ENCODE measurements at places on chromosomes 1 and 21. TPM values are rescaled to one million over a fixed set of nuclear protein-coding genes. Genes with fewer than 3 reads are reported as not detected.
A peak's percentile ranks its signal among the peaks of the same experiment; 100 is the strongest.

GRCh38 chr1:84245563-84245962, 55.9 kb upstream of the SAMD13 start:
- no peak overlapping the region for H3K4me3 ChIP-seq
- no peaks in the 10 kb centered on the region for H3K36me3 ChIP-seq
- H3K27me3 ChIP-seq, result no peaks in the 10 kb centered on the region
- H3K27ac ChIP-seq, result no peak overlapping the region
- no peak for DNase-seq

- no peaks in the 10 kb centered on the region for H3K36me3 ChIP-seq
- no peak overlapping the region for H3K4me3 ChIP-seq
- H3K4me1 ChIP-seq, result no peaks in the 10 kb centered on the region
These were observed 82.8 kb downstream of the MAST2 start for GRCh38 chr1:45886229-45886628.

- DNase-seq, result no peak
- no peaks in the 10 kb centered on the region for H3K36me3 ChIP-seq
- no peak overlapping the region for H3K4me3 ChIP-seq
These were observed 258.5 kb downstream of the TRABD2B start for GRCh38 chr1:47738560-47739182.

Gene PSRC1
- total RNA-seq, result 0.38 TPM

- H3K36me3 ChIP-seq, result no peaks in the 10 kb centered on the region
- no peaks in the 10 kb centered on the region for H3K4me1 ChIP-seq
- no peak overlapping the region for H3K4me3 ChIP-seq
- H3K27me3 ChIP-seq, result peaks cover 7% of the 10 kb centered on the region
- DNase-seq, result no peak
These were observed 304 bp upstream of the GNG12 start for GRCh38 chr1:67833602-67833940.

Gene MROH7
- 0.24 TPM for total RNA-seq

Gene LCE1C
- total RNA-seq, result not detected

Gene CYYR1
- total RNA-seq, result not detected

Gene BCL2L15
- 1.5 TPM for total RNA-seq

DNA sequence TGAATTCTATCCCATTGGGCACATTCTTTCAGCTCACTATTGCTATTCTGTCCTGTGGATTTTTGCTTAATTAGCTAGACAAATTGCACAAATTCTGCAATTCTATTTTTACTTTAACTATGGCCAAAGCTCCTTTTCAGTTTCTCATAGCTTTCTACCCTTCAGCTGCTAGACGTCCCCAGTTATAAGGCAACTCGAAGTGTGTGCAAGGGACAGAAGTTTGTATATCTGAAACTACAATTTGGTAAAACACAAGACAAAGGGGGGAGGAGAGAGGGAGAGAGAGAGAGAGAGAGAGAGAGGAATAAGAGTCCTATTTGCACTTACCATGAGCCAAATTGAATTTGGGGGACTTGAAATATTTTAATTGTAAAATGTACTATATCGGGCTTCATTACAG, 91.8 kb downstream of the SETD4 start:
- no peaks in the 10 kb centered on the region for H3K4me1 ChIP-seq
- H3K4me3 ChIP-seq, result no peak overlapping the region
- H3K27me3 ChIP-seq, result no peaks in the 10 kb centered on the region
- no peak overlapping the region for H3K27ac ChIP-seq

Gene CSMD2
- total RNA-seq, result not detected

Gene HMCN1
- 0.13 TPM for total RNA-seq

- H3K4me1 ChIP-seq, result no peaks in the 10 kb centered on the region
- no peaks in the 10 kb centered on the region for H3K27me3 ChIP-seq
- no peaks in the 10 kb centered on the region for H3K36me3 ChIP-seq
These were observed 322.8 kb downstream of the SEC16B start for GRCh38 chr1:177646757-177647730.

- no peak overlapping the region for H3K4me3 ChIP-seq
- no peaks in the 10 kb centered on the region for H3K4me1 ChIP-seq
- no peak for DNase-seq
- no peaks in the 10 kb centered on the region for H3K36me3 ChIP-seq
- no peaks in the 10 kb centered on the region for H3K27me3 ChIP-seq
These were observed 54.2 kb upstream of the USP1 start for GRCh38 chr1:62382658-62382955.

DNA sequence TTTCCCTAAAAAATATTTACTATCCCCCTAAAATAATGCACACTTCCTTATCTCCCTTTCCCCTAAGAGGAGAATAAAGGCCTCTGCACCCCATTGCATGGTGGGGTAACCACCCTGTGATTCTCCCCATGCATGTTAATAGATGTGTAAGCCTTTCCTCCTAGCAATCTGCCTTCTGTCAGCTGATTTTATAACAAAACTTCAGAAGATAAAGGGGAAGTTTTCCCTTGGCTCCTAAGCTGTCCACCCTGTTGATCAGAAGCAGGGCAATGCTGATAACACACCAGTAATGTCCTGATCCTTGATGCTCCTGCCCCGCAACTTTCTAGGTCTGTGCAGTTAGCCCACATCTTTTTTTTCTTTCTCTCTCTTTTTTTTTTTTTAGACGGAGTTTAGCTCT, 11.4 kb upstream of the RNF187 start:
- H3K4me3 ChIP-seq, result no peak overlapping the region
- H3K27me3 ChIP-seq, result no peaks in the 10 kb centered on the region
- H3K27ac ChIP-seq, result no peak overlapping the region
- no peaks in the 10 kb centered on the region for H3K4me1 ChIP-seq
- no peak for DNase-seq

Gene PTCH2
- 1.3 TPM for total RNA-seq

DNA sequence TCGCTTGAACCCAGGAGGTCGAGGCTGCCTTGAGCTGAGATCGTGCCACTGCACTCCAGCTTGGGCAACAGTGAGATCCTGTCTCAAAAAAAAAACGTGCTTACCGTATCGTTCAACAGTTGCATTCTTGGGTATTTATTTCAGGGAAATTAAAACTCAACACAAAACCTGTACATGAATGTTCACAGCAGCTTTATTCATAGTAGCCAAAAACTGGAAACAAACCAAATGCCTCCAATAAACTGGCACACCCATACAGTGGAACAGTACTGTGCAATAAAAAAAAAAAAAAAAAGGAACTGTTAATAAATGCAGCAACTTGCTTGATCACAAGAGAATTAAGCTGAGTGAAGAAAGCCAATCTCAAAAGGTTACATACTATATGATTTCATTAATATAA, 6.7 kb downstream of the KHDRBS1 start:
- H3K36me3 ChIP-seq, result peaks cover 14% of the 10 kb centered on the region
- H3K4me3 ChIP-seq, result peak overlapping the region; percentile 9
- no peak overlapping the region for H3K27ac ChIP-seq
- peaks cover 31% of the 10 kb centered on the region for H3K4me1 ChIP-seq
- no peaks in the 10 kb centered on the region for H3K27me3 ChIP-seq

DNA sequence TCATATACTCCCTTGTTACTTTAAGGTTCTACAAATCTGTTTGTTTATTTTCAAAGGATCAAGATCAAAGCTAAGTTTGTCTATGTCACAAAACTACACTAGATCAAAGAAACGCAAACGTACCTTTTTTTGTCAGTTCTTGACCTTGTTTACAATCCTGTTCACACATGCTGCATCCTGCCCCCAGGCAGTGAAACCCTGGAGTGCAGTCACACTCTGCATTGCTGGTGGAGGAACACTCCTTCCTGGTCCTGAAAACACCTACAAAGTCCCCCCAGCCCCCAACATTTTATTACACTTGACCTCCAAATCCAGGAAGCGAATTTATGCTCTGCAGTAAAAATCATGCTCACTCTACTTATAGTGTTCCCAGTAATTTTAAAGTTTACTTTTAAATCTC, 2.6 kb downstream of the TNFRSF9 start:
- H3K27ac ChIP-seq, result no peak overlapping the region
- no peak for DNase-seq
- H3K27me3 ChIP-seq, result peaks cover 10% of the 10 kb centered on the region
- no peak overlapping the region for H3K4me3 ChIP-seq
- peaks cover 26% of the 10 kb centered on the region for H3K4me1 ChIP-seq
- H3K36me3 ChIP-seq, result no peaks in the 10 kb centered on the region

- H3K27ac ChIP-seq, result no peak overlapping the region
- no peak overlapping the region for H3K4me3 ChIP-seq
- H3K27me3 ChIP-seq, result no peaks in the 10 kb centered on the region
- no peak for DNase-seq
- H3K4me1 ChIP-seq, result no peaks in the 10 kb centered on the region
- H3K36me3 ChIP-seq, result no peaks in the 10 kb centered on the region
These were observed 78.5 kb upstream of the KAZN start for GRCh38 chr1:14519976-14520375.

Gene MTFR1L
- 60.2 TPM for total RNA-seq

DNA sequence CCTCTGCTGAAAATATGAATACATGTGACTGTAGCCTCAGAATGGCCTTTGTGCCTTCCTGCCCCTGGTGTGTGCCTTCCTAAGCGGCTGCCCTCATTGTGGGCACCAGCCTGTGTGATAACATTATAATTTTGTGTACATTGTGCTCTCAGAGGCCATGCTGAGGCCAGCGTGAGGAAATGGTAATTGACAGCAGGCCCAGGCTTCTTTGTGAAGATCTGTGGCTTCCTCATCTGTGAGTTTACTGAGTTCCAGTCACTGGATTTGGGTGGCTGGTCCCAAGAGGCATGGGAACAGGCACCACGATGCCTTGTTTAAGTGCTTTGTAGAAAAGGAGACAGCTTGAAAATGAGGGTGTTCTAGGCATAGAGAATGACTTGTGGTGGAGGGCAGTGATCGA, 389.3 kb downstream of the OMA1 start:
- H3K4me3 ChIP-seq, result no peak overlapping the region
- DNase-seq, result no peak
- H3K27ac ChIP-seq, result no peak overlapping the region
- no peaks in the 10 kb centered on the region for H3K36me3 ChIP-seq
- no peaks in the 10 kb centered on the region for H3K4me1 ChIP-seq

Gene LCE2C
- not detected for total RNA-seq

DNA sequence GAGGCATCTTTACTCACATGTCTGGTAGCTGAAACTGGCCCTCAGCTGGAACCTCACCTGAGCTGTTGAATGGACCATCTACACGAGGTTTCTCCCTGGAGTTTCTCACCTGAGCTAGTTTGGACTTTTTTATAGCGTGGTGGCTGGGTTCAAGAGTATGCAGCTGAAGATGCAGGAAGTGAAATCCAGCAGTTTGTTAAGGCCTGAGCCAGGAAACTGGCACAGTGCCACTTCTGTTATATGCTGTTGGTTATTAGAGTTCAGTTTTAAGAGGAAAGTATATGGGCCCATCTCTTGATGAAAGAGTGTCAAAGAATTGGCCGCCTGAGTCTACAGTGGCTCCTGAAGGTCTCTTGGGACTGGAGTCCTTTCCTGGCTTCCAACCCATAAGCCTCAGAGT, 35.6 kb downstream of the STUM start:
- H3K27ac ChIP-seq, result no peak overlapping the region
- no peak overlapping the region for H3K4me3 ChIP-seq
- H3K4me1 ChIP-seq, result no peaks in the 10 kb centered on the region
- H3K36me3 ChIP-seq, result no peaks in the 10 kb centered on the region

Gene NT5C1A
- 0.65 TPM for total RNA-seq

DNA sequence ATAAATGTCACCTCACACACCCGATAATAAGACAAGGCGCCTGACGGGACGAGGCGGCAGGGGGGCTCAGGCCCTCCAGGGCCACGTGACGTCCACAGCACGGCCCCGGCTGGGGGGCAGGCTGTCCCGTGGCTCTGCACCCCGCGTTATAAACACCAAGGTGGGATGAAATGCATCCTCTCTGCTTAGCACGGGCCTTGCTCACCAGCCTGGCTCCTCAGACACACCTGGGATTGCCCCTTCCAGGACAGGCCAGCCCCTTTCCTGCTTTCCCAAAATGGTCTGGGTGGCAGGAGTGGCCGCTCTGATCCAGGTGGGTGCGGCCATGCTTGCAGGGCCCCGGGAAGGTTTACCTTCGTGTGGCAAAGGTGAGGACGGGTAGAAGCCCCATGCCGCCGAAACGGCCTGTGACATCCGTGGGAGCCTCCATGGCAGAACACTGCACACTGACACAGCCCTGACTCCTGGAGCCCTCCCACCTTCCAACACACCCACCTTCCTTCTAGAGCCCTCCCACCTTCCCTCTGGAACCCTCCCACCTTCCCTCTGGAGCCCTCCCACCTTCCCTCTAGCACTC, 35.9 kb downstream of the SLC19A1 start:
- no peaks in the 10 kb centered on the region for H3K4me1 ChIP-seq
- no peak overlapping the region for H3K27ac ChIP-seq
- H3K36me3 ChIP-seq, result no peaks in the 10 kb centered on the region

- no peaks in the 10 kb centered on the region for H3K4me1 ChIP-seq
- no peak overlapping the region for H3K4me3 ChIP-seq
- no peak overlapping the region for H3K27ac ChIP-seq
- H3K27me3 ChIP-seq, result no peaks in the 10 kb centered on the region
These were observed 184.1 kb downstream of the ZSCAN20 start for GRCh38 chr1:33656467-33657005.

GRCh38 chr1:208868554-208868953, 624.4 kb upstream of the PLXNA2 start:
- DNase-seq, result no peak
- no peak overlapping the region for H3K27ac ChIP-seq
- H3K36me3 ChIP-seq, result no peaks in the 10 kb centered on the region
- H3K27me3 ChIP-seq, result no peaks in the 10 kb centered on the region
- H3K4me1 ChIP-seq, result no peaks in the 10 kb centered on the region
- no peak overlapping the region for H3K4me3 ChIP-seq

- H3K36me3 ChIP-seq, result no peaks in the 10 kb centered on the region
- H3K4me1 ChIP-seq, result no peaks in the 10 kb centered on the region
- H3K4me3 ChIP-seq, result no peak overlapping the region
- H3K27me3 ChIP-seq, result no peaks in the 10 kb centered on the region
- DNase-seq, result no peak
- H3K27ac ChIP-seq, result no peak overlapping the region
These were observed 496.9 kb downstream of the NEGR1 start for GRCh38 chr1:71785450-71785849.

- no peaks in the 10 kb centered on the region for H3K27me3 ChIP-seq
- H3K4me3 ChIP-seq, result no peak overlapping the region
- H3K27ac ChIP-seq, result no peak overlapping the region
- no peaks in the 10 kb centered on the region for H3K36me3 ChIP-seq
These were observed 122.1 kb downstream of the NUF2 start for GRCh38 chr1:163443863-163444262.

Gene SPRR2D
- total RNA-seq, result not detected

Gene C1orf94
- total RNA-seq, result not detected

- no peaks in the 10 kb centered on the region for H3K27me3 ChIP-seq
- peak overlapping the region; percentile 64 for H3K4me3 ChIP-seq
- no peak for DNase-seq
- no peak overlapping the region for H3K27ac ChIP-seq
- H3K36me3 ChIP-seq, result no peaks in the 10 kb centered on the region
These were observed 28.6 kb downstream of the KRTAP10-1 start for GRCh38 chr21:44511219-44511937.

GRCh38 chr1:112687785-112688496, 13.5 kb downstream of the MOV10 start:
- no peaks in the 10 kb centered on the region for H3K4me1 ChIP-seq
- H3K36me3 ChIP-seq, result peaks cover 5% of the 10 kb centered on the region
- no peak for DNase-seq
- no peaks in the 10 kb centered on the region for H3K27me3 ChIP-seq

All from naive thymus-derived CD4-positive, alpha-beta T cell (primary cell).